ENCODE measurements at places on chromosomes 13 and 19.

- DNase-seq = no peak
These were observed 56.9 kb upstream of the ZNF254 start for GRCh38 chr19:24029941-24030636.

DNA sequence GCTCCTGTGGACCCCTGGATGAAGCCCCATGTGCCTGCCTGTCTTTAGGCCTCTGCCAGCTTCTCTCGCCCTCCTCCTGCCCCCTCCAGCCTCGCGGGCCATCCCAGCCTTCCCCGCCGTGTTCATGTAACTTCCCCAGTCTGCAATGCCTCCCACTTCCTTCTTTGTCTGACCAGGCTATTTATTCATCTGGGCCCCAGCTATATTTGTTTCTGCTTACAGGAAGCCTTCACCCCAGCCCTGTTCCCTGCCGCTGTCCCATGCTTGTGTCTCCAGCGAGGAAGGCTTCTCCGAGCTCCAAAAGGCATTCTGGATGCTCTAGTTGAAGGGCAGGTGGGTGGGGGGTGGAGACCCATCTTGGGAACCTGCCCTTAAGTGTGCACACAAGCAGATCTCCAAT lies 7.9 kb upstream of the C3 start:
- no peak for DNase-seq

GRCh38 chr13:86870444-86870843 lies 800.7 kb upstream of the SLITRK5 start:
- DNase-seq = no peak

GRCh38 chr19:37931881-37932655 lies 25.1 kb downstream of the SIPA1L3 start:
- DNase-seq = no peak

- DNase-seq = no peak
These were observed 35.6 kb downstream of the EFNB2 start for GRCh38 chr13:106499896-106500295.

- DNase-seq = no peak
These were observed 2.3 kb downstream of the FNDC3A start for GRCh38 chr13:48977973-48978372.

DNA sequence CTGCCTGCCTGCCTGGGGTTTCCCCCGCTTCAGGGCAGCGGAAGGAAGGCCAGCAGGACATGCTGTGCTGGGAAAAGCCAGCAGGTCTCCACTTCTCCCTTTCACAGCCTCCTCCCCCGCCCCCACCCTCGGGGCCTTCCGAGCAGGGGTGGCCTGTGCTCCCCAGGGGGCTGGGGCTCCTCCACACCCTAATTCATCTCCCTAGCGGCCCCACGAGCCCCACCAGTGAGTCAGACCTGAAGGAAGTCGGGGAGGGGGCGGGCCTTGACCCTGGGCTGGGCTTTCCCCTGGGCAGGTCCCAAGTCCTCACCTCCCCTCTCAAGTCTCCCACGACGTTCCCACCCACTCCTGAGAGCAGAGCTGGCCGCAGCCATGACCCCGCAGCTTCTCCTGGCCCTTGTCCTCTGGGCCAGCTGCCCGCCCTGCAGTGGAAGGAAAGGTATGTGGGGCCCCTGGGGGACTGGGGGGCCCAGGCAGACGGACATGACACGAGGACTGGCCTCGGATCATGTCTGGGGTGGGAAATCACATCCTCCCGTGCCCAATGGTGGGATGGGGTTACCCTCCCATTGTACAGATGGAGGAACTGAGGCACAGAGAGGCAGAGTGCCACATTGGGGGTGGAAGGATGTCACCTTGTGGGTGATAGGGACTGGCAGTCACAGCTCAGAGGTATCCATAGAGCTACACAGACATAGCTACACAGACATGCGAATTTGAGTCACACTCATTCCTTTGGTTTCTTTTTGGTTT lies at the start of gene EBI3:
TSS of gene EBI3 (plus strand) at position 345 of the 753 bp plus-strand sequence. CDS start at position 373, 28 bp downstream.
- DNase-seq = peak; percentile 44

DNA sequence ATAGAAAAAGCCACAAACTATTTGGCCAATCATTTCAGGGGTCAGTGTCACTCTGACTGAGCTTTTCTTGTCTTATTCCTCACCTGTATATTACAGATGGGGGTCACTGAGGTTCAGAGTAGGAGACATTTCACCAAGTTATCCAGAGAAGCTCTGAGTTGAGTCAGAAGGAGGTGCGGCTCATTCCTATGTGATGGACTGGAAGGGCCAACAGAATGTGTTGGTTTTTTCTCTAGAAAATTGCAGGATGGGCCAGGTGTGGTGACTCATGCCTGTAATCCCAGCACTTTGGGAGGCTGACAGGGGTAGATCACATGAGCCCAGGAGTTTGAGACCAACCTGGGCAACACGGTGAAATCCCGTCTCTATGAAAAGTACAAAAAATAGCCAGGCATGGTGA lies 24.5 kb upstream of the ZNF83 start:
- no peak for DNase-seq

DNA sequence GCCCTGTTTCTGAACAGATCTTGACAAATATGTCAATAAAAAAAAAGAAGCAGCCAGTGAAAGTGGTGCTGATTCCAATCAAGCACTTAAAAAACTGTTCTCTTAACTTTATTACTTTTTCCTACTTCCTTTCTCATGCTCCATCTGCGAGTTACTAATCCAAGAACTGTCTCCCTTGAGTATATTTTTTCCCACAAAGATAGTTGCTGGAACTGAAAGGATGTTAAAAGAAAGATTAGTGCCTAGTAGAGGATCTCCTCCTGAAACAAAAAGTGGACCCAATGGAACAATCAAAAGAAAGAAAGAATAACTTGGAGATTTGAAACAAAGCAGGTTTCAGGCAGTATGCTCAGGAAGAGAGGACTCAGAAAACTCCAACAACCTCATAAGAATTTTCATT lies 1034.8 kb downstream of the PCDH17 start:
- no peak for DNase-seq

DNA sequence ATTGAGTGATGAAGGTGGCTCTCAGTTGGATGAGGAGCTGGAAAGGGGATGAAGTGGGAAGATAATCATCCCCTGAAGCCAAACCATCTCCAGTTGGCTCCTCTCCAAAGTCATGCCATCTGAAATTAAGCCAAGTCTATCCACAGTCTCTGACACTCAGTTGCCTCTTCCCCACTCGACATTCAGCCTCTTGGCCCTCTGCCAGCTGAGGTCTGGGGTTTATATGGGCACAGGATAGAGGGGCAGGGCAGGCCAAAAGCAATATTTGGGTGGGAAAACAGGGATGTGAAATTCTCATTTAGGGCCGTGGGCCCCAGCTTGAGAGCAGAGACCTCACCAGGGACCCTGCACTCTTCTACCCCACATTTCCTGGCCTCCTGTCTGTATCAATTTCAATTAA lies 85.9 kb downstream of the SLITRK1 start:
- no peak for DNase-seq

GRCh38 chr19:5851302-5851701 lies at the start of gene FUT3:
Gene FUT3 (minus strand): TSS chr19:5851449.
- DNase-seq = no peak

DNA sequence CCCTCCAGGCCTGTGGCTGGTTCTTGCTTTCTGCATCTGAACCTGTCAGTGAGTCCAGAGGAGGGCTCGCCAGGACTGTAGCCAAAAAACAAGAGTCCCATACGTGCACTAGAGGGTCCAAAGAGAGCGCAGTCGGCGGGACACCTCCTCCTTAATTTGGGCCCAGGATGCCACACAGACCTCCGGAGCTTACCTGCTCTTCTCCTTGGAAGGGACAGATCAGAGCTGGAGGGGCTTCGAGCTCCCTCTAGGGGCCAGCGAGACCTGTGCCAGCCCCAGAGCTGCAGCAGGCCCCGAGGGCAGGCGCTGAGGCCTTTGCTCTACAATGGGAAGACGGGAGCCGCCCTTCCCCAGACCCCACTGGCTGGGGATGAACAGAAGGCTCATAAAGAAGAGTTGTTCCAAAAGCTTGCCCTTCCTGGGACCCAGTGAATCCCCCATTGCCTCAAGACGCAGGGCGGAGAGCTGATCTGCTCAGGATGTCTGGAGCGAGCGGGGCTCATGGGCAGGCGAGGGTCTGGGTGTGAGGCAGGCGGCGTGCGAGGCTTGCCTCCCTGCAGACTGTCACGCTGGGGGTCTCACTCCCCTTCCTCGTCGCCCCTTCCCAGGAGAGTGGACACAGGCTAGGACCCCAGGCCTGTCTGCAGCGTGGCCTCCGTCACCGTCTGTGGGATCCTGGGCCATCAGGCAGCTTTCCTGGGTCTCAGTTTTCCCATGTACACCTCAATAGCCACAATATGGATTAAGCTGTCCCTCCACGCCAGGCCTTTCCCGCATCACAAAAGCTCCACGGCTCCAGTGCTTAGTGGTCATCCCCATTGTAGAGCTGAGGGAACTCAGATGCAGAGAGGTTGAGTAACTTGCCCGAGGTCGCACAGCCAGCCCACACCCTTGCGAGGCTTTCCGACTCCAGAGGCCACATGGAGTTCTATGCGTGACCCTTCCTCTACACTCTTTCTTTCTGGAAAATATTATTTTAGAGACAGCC lies 46.9 kb upstream of the VSTM2B start:
- DNase-seq = no peak

DNA sequence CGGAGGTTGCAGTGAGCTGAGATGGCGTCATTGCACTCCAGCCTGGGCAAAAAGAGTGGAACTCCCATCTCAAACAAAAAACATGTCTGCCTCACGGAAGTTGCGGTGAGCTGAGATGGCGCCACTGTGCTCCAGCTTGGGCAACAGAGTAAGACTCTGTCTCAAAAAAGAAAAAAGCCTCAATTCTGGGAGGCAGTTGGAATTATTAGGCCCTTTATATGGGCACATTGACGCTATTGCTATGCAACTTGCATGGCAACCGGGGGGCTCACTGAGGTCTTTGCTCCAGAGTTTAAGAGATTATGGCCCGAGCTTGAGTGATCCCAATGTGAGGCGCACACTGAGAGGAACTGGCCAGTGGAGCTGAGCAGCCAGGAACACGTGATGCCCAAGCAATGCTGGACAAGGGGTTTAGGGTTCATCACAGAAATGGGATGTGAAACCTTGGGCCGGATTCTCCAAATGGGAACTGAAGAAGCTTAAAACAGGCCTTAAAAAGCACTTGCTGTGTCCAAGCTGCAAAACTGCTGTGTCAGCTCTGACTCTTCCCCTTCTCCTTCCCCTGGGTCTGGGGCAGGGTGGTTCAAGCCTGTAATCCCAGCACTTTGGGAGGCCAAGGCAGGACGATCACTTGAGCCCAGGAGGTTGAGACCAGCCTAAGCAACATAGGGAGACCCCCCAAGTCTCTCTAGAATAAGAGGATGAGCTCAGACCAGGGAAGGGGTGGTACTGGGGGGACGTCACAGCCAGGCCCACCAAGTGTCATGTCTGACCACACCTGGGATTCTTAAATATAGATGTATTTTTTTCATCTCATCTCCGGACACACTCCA lies 2.5 kb downstream of the FTL start:
- no peak for DNase-seq

DNA sequence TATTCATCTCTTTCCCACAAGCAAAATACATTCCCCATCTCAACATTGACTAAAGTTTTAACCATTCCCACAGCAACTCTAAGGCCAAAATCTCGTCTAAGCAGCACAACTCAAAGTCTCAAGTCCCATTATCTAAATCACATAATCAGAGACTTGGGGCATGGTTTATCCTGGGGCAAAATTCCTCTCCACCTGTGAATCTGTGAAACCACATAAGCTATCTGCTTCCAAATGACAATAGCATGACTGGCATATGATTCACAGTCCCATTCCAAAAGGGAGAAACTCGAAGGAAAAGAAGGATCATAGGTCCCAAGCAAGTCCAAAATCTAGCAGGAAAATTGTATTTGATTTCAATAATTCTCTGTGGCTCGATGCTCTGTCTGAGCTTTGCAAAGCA lies 73.0 kb downstream of the ANKRD10 start:
- DNase-seq = no peak

DNA sequence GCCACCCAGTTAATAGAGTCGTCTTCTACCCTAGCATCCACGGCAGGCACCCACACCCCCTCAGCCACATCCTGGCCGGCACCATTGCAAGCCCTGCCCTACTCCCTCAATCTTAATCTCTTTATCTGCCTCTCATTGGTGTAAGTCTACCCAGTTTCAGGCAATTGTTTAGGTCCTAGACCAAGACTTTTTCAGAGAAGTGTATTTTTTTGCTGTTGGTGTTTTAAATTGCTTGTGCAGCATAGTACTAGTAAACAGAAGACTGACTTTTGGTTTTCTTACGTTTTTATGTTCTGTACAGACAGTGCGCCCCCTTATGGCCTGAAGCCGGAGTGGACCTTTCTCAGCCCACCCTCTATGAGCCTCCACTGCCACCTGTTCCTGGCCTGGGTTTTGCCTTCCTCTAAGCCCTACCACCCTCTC lies 2.3 kb upstream of the LCP1 start:
- peak; percentile 70 for DNase-seq

DNA sequence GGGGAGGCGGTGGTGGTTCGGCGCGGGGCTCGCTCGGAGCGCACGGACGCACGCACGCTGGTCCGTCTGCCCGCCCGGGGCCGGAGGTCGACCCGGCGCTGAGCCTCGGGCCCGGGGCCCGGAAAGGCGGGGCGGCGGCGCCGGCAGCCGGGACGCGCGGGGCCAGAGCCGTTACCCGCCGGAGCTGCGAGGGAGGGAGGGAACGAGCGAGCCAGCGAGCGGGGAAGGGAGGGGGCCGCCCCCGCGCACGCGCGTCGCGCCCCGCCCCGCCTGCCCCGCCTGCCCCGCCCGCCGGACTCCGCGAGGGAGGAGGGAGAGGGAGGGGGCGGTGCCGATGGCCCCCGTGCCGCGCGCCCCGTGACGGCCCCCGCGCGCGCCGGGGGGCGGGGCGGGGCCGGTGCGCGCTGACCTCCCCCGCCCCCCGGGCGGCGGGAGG lies 15.0 kb downstream of the CIC start:
- DNase-seq = peak; percentile 81

DNA sequence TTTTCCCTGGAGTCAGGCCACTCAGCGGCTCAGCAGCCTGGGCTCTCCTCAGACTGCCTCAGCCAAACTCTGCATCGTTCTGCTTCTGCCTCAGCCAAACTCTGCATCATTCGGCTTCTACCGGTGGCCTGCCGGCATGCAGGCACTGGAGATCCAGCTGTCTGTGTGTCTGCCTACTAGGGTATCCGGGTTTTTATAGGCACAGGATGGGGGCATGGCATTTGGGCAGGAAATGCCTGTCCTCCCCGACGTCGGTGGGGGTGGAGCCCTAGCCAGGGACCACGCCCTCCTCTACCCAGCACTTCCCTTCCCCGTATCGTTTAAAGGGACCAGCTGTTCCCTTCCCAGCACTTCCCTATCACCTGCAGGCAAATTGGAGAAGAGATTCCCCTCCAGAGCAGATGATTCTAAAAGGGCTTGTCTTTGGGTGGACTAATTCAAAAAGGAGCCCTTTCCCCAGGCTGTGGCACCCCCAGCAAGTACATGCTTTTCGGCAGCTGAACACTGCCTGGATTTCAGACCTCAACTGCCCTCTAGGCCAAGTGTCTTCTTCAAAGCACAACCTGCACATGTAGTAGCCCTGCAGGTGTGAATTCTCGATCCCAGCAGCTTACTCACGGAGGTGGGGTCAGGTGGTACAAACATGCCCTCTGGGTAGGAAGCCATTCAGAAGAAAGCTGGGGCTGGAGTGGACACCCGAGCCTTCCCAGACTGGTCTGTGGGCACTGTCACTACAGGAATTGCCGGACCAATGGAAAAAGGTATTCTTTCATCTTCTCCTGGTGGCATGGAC lies 25.4 kb upstream of the GPR12 start:
- peak; percentile 3 for DNase-seq

All from stimulated activated naive CD4-positive, alpha-beta T cell treated with Interleukin-2 at 50 U/mL for 16 hours (primary cell).